Fibroblast of the conjunctiva (primary cell): ENCODE measurements at places on chromosomes 2 and 18.

DNA sequence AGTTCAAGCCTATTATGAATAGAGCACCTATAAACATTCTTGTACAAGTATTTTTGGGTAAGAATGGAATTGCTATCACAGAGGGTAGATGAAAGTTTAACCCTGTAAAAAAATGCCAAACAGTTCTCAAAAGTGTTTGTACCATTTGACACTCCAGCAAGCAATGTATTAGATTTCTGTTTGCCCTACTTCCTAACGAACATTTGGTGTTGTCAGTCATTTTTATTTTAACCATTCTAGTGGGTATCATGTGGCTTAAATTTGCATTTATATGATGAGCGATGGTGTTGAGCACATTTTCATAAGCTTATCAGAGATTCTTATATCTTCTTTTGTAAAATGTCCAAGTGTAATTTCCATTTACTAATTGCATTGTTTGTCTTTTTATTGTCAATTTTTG, 608.2 kb upstream of the ACVR2A start:
- DNase-seq, result no peak

DNA sequence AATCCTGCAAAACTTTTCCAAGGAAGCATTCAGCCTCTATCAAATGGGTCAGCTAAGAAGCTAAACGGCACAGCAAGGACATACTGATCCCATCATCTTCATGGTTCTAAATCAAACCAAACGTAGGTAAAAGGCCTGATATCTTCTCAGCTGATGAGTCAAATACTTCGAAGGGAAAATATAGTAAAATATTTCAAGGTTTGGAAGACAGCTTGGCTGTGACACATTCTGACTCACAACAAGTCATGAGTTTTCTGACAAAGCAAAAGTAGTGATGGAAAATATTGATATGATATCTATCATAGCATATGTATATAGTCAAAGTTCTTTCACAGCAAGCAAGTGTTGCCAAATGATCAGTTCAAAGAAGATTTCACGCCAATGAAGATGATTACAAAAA, 31.5 kb downstream of the DOCK10 start:
- DNase-seq, result peak; percentile 49

DNA sequence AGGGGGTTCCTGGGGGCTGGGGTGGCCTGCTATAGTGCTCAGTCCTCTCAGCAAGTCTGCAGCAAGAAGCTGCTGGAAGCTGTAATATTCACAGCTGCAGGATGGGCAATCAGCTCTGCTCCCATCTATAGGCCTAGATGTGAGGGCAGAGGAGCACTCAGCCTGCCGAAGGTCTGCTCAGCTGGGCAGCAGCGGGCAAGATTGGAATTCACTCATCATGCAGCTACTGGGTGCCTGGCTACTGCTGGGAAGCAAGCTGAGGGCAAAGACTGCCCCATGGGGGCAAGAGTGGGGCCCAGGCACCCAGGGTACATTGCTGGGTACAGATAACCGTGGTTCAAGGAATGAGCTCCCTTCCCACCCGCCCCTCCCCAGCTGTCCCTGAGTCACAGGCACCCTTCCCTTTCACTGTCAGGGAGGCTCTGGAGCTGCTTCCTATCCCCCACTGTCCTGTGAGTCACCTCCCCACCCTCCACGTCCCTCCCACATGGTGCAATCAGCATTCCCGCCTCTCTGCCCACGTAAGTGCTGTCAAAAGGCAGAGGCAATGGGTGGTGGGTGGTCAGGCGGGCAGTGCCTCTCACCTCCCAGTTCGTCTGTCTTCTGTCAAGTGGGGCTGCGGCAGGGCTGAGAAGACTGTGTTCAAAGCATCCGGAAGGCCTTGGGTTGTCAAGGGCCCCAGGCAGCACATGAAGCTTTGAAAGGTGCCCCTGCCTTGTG, 169.2 kb downstream of the TRIM43 start:
- peak; percentile 31 for DNase-seq

- no peak for DNase-seq
Measured at GRCh38 chr2:208255557-208256106, 761 bp upstream of the IDH1 start.

DNA sequence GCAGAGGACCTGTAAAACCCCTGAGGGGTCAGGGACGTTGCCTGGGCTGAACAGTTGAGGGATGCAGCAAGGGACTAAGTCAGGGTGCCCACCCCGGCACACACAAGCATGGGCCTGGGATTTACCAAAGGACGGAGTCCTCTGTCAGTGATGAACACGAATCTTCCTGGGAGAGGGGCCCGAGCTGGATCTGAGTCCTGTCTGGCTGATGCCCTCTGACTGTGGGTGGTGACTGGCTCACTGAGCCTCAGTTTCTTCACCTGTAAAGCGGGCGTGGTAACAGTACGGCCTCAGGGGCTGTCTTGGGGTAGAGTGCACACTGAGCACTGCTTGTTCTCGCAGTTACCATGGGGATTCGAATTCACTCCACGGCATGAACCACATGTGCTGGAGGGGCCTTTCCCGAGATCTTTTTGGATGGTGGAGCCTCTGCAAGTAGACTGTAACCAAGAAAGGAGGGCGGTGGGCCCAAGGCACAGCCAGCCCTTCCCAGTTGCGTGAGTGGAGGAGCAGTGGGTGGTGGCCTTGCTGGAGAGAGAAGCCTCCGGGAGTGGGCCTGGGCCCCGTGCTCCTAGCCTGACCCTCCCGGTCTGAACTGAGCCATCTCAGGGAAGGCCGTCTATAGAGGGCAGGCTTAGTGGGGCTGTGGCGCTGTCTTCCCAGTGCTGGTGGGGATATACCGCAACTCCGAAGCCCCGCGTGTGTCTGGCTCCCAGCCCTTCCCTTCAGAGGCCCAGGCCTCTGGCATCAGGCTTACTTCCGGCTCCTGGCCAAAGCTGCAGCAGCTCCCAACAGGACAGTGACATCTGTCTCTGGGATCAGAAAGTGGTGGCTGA, 130.8 kb upstream of the HS6ST1 start:
- no peak for DNase-seq

- no peak for DNase-seq
Measured at GRCh38 chr2:142834021-142834420, 43.4 kb upstream of the KYNU start.

DNA sequence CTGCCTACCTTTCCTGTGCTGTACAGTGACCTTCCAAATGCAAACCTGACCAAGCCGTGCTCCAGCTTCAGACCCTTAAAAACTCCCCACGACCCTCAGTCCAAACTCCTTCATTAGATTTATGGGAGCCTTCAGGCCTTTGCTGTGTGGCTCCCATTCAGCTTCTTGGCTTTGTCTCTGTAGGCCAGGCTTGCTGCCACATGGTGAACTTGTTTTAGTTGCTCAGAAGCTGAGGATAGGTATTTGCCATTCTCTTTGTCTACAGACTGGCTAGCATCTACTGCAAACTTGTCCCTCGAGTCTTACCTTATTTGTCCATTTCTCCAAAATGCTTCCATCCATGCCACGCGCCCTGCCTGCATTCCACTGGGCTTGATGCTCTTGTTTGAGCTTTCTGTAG, 49.1 kb downstream of the SOX11 start:
- no peak for DNase-seq

- DNase-seq, result no peak
Measured at GRCh38 chr2:232104076-232104646, 142.6 kb downstream of the DIS3L2 start.

DNA sequence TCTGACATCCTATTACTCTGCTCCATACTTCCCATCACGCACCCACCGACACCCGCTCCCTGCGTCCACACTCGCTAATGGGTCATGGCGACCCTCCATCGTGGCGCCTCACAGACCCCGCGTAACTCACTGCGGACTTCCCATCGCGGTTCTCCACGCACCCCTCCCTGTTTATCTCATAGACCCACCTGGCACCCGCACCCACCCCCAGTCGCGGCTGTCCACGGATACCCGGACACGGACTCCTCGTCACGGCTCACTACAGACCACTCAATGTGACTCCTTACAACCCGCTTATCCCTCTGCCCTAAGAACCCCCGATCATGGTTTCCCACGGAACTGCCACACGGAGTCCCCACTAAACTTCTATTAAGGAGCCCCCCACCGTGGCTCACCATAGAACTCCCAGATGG, 458 bp downstream of the CXXC1 start:
- DNase-seq, result no peak

- DNase-seq, result no peak
Measured at GRCh38 chr2:98759827-98760625, 29.1 kb upstream of the MGAT4A start.

DNA sequence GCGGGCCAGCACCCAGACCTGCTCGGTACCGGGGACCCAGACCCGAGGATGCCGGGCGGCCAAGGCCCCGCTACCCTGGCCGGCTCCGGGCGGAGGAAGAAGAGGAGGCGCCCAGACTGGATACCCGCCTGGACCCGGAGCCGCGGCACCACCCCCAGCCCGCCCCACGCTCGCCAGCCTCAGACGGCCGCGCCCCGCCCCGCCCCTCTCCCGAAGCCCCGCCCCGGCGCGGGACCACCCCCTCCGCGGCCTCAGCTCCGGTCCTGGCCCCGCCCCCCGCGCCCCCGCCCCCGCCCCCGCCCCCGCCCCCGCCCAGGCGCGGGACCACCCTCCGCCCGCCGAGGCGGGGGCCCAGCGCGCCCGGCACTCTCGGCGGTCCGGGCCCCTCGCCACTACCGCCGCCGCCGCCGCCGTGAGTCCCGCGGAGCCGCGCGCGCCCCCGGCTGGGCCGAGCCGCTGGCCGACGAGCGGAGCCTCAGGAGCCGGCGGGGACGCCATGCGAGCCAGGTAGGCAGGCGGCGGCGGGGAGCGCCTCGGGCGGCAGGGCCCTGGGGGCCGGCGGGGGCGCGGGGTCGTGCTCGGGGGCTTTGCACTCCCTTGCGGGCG, at the start of gene SH3BP4:
Gene SH3BP4 (plus strand): TSS at position 354 of the 606 bp plus-strand sequence. CDS start 82,986 bp downstream, outside the sequence.
- peak; percentile 57 for DNase-seq

DNA sequence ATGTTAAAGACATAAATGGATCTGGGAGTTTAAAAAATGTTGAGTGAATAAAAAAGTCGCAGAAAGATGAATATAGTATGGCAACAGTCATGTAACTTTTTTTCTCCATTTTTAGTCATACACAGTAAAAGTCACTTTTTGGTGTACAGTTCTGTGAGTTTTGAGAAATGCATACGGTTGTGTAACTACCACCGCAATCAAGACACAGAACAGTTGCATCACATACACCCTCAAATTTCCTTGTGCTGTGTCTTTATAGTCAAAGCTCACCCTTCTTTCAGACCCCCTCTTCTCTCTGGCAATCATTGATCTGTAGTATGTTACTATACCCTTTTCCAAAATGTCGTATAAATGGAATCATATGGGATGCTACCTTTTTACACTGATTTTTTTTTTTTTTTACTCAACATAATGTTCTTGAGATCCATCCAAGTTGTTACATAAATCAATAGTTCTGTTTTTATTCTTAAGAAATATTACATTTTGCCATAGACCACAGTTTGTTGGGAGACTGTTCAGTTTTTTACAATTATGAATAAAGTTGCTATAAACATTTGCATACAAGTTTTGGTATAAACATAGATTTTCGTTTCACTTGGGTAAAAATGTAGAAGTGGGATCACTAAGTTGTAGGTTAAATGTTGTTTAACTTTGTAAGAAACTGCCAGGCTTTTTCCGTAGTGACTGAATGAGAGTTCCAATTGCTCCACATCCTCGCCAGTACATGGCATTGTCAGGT, 35.4 kb upstream of the AGFG1 start:
- no peak for DNase-seq

DNA sequence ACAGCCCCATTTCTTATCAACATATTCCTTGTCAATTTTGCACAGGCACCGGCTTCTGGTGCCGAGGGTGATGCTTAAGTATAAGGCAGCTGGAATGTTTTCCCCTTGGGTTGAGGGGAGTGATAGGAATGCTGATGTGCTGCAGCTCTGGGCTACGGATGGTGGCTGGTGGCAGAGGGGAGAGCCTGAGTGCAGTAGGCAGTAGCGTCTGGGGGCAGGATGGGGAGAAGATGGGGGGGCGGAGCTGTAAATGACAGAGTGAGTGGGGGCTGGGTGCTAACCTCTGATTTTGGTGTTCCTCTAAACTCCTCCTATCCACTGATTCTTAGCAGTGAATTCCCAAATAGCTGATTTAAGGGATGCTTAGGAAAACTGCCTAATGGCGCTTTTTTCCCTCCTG, 20.7 kb downstream of the TMEM178A start:
- DNase-seq, result no peak

DNA sequence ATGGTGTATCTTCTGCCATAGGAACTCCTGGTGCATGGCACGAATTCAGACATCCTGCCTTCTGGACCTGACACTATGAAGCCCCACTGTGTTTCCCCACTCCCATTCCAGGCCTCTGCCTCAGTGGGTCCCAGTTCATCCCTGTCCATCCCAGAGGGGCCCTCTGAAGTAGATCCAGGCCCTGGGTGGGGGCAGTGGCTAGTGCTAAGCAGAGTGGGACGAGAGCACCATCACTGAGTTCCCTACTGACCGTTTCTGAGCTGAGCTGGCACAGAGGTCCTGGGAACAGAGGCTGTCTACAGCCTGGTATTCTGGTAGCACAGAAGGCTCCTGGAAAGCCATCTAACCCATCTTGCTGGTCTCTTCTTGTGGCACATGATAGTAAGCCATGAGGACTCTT, 54.0 kb downstream of the ATOH8 start:
- no peak for DNase-seq

- no peak for DNase-seq
Measured at GRCh38 chr2:175168564-175168945, 552 bp upstream of the ATF2 start.

GRCh38 chr2:54109848-54110247, 5.6 kb upstream of the ACYP2 start:
- DNase-seq, result no peak

DNA sequence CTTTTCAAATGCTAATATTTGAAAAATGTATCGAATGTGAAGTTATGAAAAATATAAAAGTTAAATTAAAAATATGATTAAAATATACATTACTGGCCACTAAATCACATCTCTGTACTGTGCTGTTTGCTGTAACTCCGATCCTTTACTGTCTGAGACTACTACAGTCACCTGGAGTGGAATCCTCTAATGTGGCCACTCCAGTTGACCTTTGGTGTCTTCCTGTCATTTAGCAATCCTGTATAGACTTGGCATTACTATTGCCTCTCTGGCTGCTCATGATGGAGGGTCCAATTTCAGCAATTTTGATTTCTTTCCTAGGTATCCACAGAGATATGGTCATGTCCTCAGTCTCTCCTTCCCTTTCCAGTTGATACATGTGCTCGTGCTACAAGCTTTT, 560.0 kb downstream of the CCDC85A start:
- no peak for DNase-seq

DNA sequence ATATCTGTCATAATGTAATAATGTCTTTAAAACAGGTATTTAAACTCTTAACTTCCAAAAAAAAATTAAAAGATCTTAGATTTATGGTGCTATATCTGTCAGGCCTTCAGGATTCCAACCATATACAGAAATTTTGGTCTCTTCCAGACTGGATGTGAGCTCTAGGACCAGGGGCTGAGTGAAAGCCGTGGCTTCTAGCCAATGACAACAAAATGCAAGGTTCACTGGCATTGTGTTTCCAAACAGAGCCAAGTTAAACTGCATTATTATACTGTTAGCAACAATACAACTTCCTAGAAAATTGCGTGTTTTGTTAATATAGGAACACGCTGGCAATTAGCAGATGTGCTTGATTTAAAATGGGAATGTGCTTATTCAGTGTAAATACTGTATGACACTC, 809.8 kb upstream of the SOX11 start:
- DNase-seq, result no peak
